ENCODE measurements at places on chromosomes 4 and X.

GRCh38 chrX:115345615-115346014 lies 56.1 kb downstream of the LUZP4 start:
- DNase-seq, result no peak

GRCh38 chr4:3851211-3851610 lies 85.0 kb downstream of the ADRA2C start:
- DNase-seq, result no peak

- DNase-seq, result no peak
Measured at GRCh38 chr4:166662266-166662843, 571.9 kb downstream of the SPOCK3 start.

- DNase-seq, result no peak
Measured at GRCh38 chrX:1147611-1148515, 64.6 kb downstream of the CRLF2 start.

GRCh38 chrX:23478056-23478455 lies 143.4 kb downstream of the PTCHD1 start:
- DNase-seq, result no peak

DNA sequence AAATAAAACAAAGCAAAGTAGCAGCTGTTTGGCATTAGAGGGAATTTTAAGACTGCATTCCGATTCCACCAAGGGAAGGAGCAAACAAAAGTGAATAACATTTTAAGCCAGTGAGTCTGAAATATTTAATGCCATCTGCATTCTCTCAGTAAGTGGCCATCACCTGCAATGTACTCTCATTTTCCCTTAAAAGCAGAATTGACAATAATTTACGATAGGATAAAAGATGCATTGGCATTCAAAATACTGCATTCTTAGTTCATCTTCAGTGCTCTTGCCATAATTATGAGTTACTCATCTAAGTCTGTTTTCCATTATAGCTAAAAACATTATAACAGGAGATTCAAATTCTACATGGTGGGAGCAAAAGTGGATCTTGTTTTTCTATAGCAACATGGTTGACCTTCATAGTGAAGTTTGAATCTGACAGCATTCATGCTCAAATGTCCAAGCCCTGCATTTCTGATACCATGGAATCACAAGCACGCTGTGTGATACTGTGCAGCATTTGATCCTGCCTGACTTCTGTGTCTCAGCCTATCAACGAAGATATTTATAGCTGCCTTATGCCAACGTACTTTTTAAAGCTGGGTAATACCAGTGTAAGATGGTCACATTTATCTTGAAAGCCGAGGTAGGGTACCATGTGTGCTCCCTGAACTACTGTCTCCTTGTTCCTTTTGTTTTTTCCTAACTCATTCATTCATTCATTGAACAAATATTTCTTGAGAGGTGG lies 355.3 kb upstream of the IGFBP7 start:
- DNase-seq, result no peak

DNA sequence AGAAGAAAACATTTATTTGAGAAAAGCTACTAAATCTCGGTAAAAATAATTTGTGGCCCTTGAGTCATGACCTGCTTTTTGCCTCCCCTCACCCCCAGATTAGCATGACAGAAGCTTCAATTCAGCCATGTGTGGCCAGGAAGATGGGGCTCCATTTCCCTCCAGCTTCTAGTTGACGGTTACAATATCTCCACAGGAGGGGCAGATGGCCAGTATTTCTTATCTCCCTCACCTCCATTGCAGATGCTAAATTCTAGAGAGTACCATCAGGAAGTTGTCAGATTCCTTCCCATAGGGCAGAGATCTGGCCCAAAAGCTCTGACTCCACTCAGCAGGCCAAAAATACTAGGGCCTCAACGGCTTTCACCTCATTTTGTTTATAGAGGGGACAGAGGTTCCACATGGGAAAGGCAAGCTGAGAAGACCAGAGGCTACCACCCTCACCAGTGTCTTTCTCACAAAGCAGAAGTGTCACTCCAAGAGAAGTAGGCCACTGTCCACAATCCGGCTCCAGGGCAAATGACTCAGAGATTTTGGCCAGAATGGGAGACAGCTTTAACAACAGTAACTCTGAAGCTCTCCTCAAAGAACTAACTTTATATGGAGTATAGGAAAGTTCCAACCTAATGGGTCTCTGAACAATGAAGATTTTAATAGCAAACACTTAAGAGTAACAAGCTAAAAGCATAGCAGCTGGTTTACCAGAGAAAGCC lies 108.3 kb downstream of the TBC1D19 start:
- no peak for DNase-seq

DNA sequence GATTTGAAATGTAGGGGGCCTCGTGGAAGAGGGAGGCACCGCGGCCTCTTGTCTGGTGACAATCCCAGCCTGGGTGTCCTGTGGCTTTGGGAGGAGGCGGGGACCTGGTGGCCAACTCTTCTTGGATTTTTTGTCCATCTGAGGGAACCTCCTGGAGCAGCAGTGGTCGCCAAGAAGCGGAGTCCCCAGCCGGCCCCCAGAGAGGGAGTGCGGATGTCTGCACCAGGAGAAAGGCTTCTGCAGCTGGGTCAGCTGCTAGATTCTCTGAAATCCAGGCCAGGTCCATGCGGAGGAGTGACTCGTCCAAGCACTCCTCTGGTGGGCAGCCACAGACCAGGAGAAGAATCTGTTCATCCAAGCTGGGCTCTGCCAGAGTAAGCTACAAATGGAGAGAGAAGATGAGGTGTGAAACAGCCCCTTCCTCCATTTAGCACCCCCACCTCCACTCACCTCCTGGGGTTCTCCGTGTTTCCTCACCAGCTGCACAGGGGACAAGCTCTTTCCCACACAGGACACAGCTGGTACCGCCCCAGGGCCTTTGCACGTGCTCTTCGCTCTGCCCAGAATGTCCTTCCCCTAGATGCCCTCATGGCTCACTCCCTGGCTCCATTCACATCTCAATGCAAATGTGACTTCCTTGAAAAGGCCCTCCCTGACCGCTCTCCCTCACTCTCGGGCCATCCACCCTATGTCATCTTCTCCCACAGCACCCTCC lies 27.6 kb downstream of the C4orf50 start:
- no peak for DNase-seq
